Nephron progenitor cell (in vitro differentiated cells): ENCODE measurements at places on chromosomes 12 and 14.

DNA sequence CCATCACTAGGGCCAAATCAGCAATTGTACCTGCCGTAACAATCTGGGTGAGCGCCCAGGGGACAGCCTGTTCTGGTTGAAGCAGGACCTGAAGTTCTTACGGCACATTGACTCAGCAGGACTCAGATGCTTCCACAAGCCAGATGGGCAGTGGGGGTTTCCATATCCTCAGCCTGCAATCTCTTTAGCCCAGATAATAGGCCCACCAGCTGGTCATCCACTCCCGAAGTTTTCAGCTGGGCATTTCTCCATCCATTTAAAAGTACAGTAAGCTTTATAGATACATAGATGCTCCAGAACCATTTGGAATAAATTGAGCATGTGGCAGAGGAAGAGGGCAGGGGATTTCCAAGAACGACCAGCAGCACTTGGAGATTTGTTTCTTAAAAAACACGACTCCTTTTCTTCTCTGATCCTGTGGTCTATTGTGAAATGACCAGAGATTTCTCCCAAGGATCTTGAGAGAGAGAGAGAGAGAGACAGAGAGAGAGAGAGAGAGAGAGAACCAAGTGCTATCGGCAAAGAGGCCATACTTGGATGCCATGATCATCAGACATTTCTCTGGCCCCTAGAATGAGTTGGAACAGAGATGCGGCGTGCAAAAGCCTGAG is 74.8 kb upstream of the PLXNC1 start:
- peak overlapping the region; percentile 49 for H3K27ac ChIP-seq
- peaks cover 11% of the 10 kb centered on the region for H3K36me3 ChIP-seq
- DNase-seq = no peak
- H3K4me3 ChIP-seq = no peak overlapping the region
- peaks cover 41% of the 10 kb centered on the region for H3K4me1 ChIP-seq
- no peaks in the 10 kb centered on the region for H3K27me3 ChIP-seq

- H3K27ac ChIP-seq = peak overlapping the region; percentile 92
- H3K4me1 ChIP-seq = peaks cover 46% of the 10 kb centered on the region
- DNase-seq = no peak
Observed at GRCh38 chr12:88946372-88946997, 366.2 kb upstream of the KITLG start.

DNA sequence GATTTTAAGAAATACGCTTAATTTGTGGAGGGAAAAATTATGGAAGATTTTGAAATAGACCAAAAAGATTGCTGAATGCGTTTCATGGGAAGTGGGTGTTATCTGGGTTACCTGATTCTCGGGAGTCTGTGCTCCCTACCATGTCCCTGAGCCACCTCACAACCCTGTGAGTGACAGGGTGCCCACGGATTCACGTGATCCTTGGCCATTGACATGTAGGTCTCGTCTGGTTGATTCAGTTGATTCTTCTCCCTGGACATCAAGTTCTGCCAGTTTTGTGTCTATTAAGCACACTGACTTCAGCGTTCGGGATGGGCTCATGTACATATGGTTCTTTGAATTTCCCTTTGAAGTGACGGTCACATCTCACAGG is 101.4 kb downstream of the ADGRD1 start:
- DNase-seq = no peak
- H3K27me3 ChIP-seq = peaks cover 33% of the 10 kb centered on the region
- no peak overlapping the region for H3K4me3 ChIP-seq
- no peaks in the 10 kb centered on the region for H3K36me3 ChIP-seq
- no peak overlapping the region for H3K27ac ChIP-seq
- H3K4me1 ChIP-seq = peaks cover 66% of the 10 kb centered on the region

DNA sequence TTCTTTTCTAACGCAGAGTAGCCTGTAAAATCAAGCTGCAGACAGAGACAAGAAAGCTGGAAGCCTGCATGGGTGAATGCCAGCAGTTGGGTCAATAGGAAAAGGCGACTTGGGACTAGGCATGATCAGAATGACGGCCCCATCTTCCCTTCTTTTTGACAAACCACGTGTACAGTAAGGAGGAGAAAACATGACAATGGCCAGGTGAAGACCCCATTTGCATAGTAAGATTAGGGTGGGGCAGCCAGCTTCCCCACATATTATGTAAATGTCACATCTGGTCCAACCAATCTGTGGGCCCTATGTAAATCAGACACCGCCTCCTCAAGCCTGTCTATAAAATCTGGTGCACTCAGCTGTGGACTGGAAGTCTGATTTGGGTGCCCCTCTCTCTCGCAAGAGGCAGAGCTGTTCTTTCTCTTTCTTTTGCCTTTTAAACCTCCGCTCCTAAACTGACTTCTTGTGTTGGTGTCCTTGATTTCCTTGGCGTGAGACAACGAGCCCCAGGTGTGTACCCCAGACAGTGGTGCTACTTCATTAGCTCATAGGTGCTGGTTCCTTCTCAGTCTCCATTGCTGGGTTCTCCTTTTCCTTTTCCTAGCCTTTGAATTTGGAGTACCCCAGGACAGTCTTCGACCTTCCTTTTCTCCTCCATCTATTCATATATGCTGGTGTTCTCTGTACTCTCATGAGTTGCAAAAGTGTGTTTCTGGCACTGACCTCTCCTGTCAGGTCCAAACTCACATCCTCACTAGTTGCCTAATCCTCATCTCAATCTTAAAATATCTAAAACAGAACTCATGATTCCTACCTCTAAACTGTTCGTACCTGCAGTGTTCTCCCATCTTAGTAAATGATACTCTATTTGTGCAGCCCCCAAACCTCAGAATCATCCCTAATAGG is 9.4 kb upstream of the DHRS7 start:
- peaks cover 3% of the 10 kb centered on the region for H3K27me3 ChIP-seq
- H3K36me3 ChIP-seq = no peaks in the 10 kb centered on the region
- no peak overlapping the region for H3K27ac ChIP-seq

DNA sequence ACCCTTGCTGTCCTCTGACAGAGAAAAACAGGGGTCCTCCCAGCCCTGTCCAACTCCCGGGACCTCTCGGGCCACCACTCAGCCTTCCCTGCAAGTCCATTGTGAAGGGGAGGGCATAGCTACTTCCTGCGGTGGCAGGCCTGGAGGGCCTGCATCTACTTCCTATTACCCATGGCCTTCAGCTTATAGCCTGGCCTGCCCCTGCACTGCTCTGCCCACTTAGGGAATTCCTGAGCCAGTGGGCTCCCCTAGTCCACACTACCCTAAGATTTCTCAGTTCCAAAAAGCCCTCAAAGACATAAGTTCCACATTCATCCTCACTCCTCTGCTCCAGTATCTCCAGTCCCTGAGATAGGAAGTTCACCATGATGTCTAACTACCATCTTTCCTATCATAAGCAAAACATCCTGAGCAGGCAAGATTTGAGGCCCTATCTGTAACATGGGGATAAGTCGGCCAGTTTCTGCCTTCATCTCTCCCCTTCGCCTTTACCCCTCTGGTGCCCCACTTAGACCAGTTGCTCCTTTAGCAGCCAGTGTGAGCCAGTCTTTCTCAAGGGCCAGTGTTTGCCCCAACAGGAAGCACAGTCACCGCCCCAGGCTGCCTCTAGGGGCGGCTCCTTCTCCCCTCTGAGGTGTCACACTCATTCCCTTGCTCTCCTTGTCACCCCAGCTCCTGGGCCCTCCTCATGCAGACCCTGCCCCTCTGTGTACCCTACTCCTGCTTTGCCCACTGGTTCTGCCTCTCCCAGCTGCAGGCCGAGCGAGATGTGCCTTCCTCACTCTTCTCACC is 10.9 kb downstream of the HDAC7 start:
- peaks cover 12% of the 10 kb centered on the region for H3K36me3 ChIP-seq
- peaks cover 93% of the 10 kb centered on the region for H3K4me1 ChIP-seq
- H3K27me3 ChIP-seq = no peaks in the 10 kb centered on the region
- no peak for DNase-seq
- H3K27ac ChIP-seq = peak overlapping the region; percentile 82
